ENCODE measurements at places on chromosomes 16 and 17.
A peak's percentile ranks its signal among the peaks of the same experiment; 100 is the strongest.

- peak; percentile 93 for DNase-seq
These were observed 37.9 kb downstream of the SOX8 start for GRCh38 chr16:1019231-1020090.

DNA sequence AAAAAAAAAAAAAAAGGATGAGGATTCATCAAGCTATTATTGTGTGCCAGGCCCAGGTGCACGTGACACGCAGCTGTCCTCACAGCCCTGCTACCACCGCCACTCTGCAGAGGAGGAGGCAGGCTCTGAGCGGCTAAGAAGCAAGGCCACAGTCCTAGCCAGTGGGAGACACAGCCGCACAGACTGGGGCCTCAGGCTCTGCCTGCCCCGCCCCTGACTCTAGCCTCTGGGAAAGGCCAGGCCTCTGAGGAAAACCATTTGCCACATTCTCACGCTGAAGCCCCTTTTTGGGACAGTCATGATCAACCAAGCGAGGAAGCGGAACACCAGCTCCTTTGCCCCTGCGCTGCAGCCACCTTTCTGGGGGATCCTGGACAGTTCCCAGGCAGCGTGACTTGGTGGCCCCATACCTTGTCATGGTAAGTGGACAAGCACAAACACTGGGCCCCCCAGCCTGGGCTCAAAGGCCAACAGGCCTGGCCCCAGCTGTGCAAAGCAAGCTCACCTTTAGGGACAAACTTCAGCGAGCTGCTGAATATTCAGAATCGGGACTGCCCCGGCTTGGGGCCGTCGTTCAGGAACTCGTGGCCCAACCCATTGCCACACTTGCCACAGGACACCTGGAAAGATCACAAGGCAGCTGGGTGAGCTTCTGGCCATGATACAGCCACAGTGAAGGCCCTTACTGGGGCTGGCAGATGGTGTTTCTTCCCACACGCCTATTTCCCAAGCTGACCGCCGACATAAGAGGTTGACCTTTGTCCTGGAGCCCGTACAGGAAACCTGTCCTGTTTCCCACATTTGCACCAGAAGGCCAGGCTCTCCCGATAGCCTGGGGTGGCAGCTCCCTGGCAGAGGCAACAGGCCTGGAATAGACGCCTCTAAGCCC, 2.5 kb downstream of the MSRB1 start:
- DNase-seq: no peak

DNA sequence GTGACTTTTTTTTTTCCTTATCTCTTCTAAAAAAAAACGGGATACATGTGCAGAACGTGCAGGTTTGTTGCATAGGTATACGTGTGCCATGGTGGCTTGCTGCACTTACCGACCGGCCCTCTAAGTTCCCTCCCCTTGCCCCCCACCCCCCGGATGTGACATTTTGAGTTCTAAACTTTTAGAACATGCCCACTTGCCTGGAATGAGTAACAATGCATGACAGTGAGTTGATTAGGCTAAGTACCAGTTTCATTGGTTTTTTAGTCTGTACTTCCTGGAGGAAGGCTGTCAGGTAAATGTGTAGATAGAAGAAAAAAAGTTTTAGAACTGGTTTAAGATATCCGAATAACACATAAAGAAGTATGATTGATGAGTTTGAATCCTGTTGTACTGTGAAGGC, 4.0 kb downstream of the BPTF start:
- no peak for DNase-seq

- no peak for DNase-seq
These were observed 177.8 kb downstream of the CCDC182 start for GRCh38 chr17:57567251-57567650.

- DNase-seq: no peak
These were observed 16.1 kb upstream of the ADAMTS18 start for GRCh38 chr16:77450790-77451487.

DNA sequence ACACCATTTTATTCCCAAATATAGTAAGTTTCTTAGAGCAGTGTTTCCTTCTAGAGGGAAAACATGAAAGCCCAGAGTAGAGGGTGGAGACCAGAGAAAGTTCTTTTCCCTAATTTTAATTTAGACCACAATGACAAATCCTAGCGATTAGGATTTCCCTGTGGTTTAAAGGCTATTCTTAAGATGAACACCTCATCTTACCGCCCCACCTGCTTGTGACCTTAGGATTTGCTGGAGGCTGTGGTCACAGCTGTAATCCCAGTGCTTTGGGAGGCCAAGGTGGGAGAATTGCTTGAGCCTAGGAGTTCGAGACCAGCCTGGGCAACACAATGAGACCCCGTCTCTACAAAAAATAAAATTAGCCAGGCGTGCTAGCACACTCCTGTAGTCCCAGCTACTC, 51.1 kb downstream of the GPRC5B start:
- no peak for DNase-seq

DNA sequence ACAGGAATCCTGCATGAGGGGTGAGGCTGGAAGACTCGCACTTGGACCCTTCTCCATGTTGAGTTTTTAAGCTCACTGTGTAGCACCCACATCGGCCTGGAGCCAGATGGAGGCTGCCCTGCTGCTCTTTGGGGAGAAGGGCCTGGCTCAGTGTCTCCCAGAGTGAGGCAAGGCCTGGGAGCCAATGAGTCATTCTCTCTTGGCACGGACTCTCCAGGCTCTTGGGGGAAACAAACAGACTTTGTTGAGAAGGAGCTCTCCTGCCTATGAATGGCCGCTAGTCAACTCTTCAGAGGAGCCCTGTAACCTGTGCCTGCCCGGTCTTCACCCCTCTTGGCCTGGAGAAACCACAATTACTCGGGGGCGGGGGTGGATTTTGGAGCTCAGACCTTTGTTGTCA, 50.8 kb upstream of the MAF start:
- DNase-seq: no peak

DNA sequence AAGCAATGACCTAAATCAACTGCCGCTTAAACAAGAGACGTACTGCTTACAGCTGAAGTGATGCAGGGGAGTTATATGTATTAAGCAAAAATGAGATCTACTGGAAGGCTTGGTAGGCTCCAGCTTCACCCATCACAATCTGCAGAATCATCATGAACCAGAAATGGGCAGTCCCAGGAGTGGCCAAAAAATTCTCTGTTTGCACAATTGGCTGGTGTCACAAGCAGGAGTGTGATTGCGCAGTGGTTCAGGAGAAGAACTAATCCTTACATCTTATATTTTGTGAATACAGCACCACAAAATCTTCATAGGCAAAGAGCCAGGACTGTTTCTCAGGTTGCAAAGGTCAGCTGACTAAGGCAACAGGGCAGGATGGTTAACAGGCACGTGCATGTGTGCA, 75.9 kb downstream of the CES1 start:
- no peak for DNase-seq

GRCh38 chr17:43676471-43676870, 14.7 kb upstream of the MEOX1 start:
- no peak for DNase-seq

DNA sequence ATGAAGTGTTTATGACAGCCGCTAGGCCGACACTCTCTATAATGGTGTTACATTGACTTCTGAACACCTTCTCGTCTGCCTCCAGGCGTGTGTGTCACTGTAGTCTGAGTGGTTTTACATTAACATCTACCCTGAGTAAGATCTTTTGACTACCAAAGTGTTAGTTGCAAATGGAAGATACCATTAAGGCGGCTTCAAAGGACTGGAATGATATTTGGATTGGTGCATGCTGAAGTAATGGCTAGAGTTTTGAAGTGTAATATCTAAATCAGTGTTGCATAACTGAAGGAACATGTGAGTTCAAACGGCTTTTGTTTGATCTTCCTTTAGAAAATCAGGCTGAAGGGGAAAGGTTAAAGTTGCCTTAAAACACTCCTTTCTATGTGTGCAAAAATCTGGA, 52.2 kb downstream of the BCAS3 start:
- no peak for DNase-seq

- DNase-seq: no peak
These were observed 1.8 kb downstream of the IL27 start for GRCh38 chr16:28504707-28505404.

- no peak for DNase-seq
These were observed 231.1 kb downstream of the CDH13 start for GRCh38 chr16:82857693-82858365.

DNA sequence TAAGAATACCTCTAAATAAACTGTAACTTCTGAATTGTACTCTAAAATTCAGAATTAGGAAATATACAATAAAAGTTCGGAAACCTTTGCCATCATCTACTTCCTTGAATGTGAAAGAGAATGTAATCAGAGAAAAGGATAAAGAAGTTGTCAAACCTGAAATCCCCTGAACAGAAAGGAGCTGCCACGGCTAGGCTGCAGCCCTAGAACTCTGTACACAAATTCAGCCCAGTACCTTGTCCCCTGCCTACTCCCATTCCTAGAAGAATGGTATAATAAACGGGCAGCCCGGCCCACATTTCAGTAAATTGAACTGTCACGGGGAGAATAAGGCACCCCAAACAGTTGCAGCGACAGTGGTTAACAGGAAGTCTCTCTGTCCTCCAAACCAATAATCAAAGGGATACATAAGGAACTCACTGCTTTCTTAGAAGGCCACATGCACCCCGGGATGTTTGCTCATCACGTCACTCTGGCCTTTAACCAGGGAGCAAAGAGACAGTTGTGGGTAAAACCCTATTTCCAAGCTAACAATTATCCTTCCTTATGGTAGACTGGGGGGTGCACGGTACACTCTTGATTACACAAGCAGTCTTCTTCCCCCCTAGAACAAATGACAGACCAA, 24.3 kb upstream of the RFFL start:
- no peak for DNase-seq

DNA sequence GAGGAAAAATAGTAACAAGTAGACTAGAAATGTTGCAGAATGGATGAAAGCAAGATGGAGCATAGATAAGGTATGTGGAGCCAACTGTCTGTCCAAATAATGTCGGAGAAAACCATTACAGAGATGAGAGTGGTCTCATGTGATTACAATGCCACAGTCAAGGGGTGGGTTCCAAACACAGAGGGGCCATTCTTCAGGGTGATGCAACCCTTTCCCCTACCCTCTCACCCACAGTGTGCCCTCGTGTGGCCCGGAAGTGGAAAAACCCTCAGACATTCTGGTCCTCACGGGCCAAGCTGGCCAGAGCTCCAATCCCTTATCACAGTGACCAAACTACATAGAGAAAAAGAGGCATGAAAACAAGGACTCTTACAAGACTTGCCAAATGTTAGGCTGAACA, 17.7 kb upstream of the HS3ST3A1 start:
- DNase-seq: no peak

GRCh38 chr17:27226611-27227230, 67.2 kb upstream of the WSB1 start:
- DNase-seq: peak; percentile 61

GRCh38 chr17:17303847-17304490, 796 bp downstream of the NT5M start:
- no peak for DNase-seq

DNA sequence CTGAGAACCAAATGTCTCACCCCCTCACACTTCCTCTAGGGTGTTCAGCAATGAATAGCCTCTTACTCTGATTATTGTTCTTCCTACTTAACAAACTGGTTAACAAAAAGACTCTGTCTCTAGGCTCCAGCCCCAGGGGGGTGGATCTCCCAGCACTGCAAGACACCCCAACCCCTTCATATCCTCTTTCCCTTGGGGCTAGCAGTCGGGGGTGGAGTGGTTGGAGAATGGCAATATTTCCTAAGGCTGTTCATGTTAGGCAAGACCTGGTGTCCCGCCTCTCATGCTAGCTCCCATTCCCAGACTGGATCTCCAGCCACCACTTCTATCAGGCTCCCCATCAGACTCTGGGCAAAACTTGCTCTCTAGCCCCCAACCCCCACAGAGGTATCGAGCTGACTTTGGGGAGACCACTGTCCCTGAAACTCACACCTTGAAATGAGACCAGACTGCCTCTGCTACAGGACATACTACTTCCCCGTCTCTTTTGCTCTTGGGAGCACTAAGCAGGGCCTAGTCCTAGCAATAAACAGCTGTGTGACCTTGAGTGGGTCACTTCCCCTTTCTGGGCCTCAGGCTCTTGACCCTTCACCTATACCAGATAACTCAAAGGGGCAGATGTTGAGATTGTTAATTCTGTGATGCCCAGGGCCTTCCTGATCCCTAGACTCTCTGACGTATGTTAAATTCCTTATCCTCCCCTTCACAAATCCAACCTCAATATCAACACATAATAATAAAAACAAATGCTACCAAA, 2.4 kb downstream of the SLC25A35 start:
- no peak for DNase-seq

DNA sequence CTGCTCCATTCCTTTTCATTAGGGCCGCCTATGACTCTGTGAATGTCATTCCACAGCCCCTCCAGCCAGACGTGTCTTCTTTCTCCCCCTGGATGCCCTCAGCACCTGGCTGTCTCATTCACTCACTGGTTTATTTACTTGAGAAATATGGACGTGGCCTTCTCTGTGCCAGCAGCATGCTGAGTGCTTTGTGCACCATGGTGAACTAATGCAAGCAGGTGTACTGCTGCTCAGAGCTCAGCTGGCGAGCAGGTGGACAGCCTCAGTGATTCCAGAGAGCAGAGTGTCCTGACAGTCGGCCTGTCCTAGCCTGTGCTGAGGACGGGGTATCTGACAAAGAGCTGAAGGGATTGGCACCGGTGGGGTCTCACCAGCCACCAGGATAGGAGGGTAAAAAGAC, 96.7 kb downstream of the GNAO1 start:
- no peak for DNase-seq

DNA sequence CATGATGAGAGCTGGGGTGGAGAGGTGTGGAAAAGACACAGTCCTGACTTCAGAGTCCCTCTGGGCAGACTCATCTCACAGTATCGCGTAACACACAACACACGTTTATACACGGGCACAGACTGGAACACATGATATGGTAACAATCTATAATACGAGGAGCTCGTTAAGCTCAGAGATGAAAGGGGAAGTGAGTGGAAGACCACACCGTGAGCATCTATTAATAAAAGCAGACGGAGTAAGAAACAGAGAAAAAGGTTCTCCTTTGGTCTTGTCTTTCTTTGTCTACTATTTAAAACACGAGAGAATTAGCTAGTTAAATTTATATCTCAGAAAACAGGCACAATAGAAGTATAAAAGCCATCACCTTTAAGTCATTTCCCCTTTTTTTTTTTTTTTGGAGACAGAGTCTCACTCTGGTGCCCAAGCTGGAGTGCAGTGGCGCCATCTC, 13.5 kb downstream of the ANKRD11 start:
- DNase-seq: no peak

GRCh38 chr17:7405350-7406234, 1.7 kb upstream of the TMEM256 start:
- peak; percentile 49 for DNase-seq

GRCh38 chr17:74729866-74730265, 7.2 kb upstream of the RAB37 start:
- no peak for DNase-seq

- no peak for DNase-seq
These were observed 420.1 kb downstream of the HS3ST4 start for GRCh38 chr16:26111900-26112299.

GRCh38 chr16:68451676-68452075, 3.4 kb upstream of the SMPD3 start:
- no peak for DNase-seq

GRCh38 chr16:83802135-83802534, 5.6 kb upstream of the HSBP1 start:
- peak; percentile 83 for DNase-seq

GRCh38 chr16:11675561-11676511, 7.6 kb downstream of the SNN start:
- no peak for DNase-seq

- peak; percentile 64 for DNase-seq
These were observed 11.7 kb downstream of the CMTM3 start for GRCh38 chr16:66616169-66616568.
